Activated CD4-positive, alpha-beta memory T cell treated with anti-CD3 and anti-CD28 coated beads, Interleukin-2, amount 10 ng/mL, durations not matched to agents 7 days and 5 days (primary cell): ENCODE measurements at places on chromosomes 2 and 18.

- no peaks in the 10 kb centered on the region for H3K4me1 ChIP-seq
- no peak overlapping the region for H3K27ac ChIP-seq
- no peak for DNase-seq
- no peaks in the 10 kb centered on the region for H3K36me3 ChIP-seq
- H3K27me3 ChIP-seq = peaks cover 22% of the 10 kb centered on the region
Observed at GRCh38 chr2:130936451-130936850, 99.7 kb downstream of the ARHGEF4 start.

DNA sequence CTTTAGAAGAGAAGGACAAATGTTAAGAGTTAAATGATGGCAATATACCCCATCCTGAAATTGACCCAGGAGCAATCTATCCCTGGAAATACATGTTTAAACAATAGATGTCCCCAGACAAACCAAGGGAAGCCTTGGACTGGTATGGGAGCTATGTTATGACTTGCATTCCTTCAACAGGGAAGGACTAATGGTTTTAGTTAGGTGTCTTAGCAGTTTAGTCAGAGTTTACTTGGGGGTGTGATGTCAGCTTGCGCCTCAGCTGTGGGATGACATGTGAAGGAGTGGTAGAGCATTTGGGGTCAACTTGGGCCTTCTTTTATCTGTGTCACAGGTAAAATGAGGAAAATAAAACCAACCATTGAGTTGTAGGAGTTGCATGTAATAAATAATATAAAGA, 36.8 kb downstream of the SPC25 start:
- H3K4me3 ChIP-seq = no peak overlapping the region
- no peaks in the 10 kb centered on the region for H3K4me1 ChIP-seq
- no peak for DNase-seq
- no peaks in the 10 kb centered on the region for H3K27me3 ChIP-seq

GRCh38 chr2:31108561-31109286, 29.5 kb downstream of the GALNT14 start:
- no peaks in the 10 kb centered on the region for H3K36me3 ChIP-seq
- H3K4me3 ChIP-seq = no peak overlapping the region
- DNase-seq = no peak
- H3K4me1 ChIP-seq = no peaks in the 10 kb centered on the region
- H3K27me3 ChIP-seq = peaks cover 24% of the 10 kb centered on the region

- H3K4me3 ChIP-seq = no peak overlapping the region
- H3K36me3 ChIP-seq = no peaks in the 10 kb centered on the region
- no peaks in the 10 kb centered on the region for H3K27me3 ChIP-seq
- DNase-seq = no peak
Observed at GRCh38 chr18:47815486-47816270, 114.8 kb downstream of the SMAD2 start.
